ENCODE measurements at places on chromosomes 2 and 18.

- DNase-seq: no peak
Observed at GRCh38 chr2:115733190-115733775, 1290.8 kb downstream of the DPP10 start.

DNA sequence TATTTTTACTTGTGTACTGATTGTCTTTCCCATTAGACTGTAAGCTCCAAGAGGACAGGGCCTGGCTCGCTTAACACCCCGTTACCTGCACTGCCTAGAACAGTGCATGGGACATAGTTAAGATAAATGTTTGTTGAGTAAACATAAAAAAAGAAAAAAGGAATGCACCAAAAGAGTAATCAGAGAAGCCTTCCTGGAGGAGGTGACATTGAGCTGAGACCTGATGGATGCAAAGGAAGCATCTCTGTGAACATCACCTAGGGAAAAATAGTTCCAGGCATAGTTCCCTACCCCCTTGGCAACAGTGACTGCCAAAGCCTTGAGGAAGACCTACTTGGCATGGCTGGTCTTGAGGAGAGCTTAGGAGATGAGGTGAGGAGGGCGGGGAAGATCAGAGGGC, 924 bp upstream of the TFCP2L1 start:
- DNase-seq: no peak

DNA sequence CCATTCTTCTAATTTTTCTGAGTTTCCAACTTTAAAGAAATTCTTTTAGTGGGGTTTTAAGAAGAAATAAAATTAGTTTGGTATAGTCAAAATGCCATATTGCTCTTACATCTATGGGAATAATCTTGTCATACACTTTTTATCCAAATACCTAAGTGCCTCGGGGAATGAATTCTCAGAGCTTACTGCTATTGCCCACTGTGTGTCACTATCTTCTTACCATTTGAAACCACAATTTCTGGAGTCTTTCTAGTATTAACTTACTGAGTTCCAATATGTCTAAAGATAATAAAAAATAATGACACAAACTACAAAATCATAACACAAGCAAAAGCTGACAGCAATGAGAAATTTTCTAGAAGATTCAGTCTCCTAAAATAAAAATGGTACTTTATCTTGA, 23.7 kb upstream of the DNAH6 start:
- DNase-seq: no peak

- DNase-seq: no peak
Observed at GRCh38 chr2:112174383-112174782, 36.2 kb downstream of the FBLN7 start.

GRCh38 chr2:109474319-109474825, 139.4 kb downstream of the SEPTIN10 start:
- no peak for DNase-seq

- DNase-seq: no peak
Observed at GRCh38 chr18:46407486-46408166, 249.4 kb downstream of the LOXHD1 start.

DNA sequence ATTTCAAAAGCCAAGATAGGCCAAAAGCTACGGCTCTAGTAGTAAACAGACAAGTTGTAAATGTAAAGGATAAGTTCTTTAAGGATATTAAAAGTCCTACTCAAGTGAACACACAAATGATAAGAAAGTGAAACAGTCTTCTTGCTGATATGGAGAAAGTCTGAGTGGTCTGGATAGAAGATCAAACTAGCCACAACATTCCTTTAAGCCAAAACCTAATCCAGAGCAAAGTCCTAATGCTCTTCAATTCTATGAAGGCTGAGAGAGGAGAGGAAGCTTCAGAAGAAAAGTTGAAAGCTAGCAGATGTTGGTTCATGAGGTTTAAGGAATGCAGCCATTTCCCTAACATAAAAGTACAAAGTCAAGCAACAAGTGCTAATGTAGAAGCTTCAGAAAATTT, 111.7 kb upstream of the ZEB2 start:
- DNase-seq: no peak

DNA sequence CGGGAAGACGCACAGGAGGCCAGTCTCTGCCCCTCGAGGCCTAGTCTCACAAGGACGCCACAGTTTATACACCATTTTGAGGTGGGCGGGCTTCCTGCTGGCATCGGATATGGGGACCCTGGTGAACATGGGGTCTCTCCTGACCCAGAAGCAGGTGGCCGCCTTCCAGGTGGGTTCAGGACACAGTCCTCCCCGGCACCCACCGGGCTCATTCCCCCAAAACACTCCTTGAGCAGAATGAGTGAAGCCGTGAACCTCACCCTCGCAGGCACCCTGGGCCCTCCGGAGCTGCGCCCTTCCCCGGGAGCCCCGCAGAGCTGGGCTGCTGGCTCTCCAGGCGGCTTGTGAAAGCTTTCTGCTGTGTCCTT, 6.5 kb downstream of the NFATC1 start:
- DNase-seq: no peak

- peak; percentile 41 for DNase-seq
Observed at GRCh38 chr2:68828887-68829708, 42.1 kb downstream of the BMP10 start.

DNA sequence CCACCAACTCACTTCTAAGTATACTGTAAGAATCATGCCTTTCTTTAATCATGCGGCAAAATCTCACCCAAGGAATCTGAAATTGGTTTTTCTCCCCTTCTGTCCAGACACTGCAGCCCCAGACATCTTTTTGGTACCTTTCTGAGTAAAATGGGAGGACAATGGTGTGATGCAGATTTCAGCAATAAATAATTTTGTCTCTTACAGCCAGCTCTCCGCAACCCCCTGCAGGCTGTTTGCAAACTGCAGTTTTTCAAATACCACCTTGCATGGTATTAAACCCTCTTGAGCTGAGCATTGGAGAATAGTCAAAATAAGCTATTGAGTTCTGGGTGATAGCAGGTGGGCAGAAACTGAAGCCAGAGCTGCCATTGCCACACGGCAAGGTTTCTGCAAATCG, 32.2 kb downstream of the GPR39 start:
- no peak for DNase-seq

- no peak for DNase-seq
Observed at GRCh38 chr2:113812204-113812603, 55.8 kb upstream of the SLC35F5 start.

- no peak for DNase-seq
Observed at GRCh38 chr18:62165583-62165982, 21.3 kb downstream of the PIGN start.

GRCh38 chr2:175792881-175793280, 209.2 kb downstream of the LNPK start:
- no peak for DNase-seq
